ENCODE measurements at places on chromosomes 5 and 9.

- DNase-seq = no peak
These were observed 9.5 kb upstream of the PHF19 start for GRCh38 chr9:120886490-120886967.

DNA sequence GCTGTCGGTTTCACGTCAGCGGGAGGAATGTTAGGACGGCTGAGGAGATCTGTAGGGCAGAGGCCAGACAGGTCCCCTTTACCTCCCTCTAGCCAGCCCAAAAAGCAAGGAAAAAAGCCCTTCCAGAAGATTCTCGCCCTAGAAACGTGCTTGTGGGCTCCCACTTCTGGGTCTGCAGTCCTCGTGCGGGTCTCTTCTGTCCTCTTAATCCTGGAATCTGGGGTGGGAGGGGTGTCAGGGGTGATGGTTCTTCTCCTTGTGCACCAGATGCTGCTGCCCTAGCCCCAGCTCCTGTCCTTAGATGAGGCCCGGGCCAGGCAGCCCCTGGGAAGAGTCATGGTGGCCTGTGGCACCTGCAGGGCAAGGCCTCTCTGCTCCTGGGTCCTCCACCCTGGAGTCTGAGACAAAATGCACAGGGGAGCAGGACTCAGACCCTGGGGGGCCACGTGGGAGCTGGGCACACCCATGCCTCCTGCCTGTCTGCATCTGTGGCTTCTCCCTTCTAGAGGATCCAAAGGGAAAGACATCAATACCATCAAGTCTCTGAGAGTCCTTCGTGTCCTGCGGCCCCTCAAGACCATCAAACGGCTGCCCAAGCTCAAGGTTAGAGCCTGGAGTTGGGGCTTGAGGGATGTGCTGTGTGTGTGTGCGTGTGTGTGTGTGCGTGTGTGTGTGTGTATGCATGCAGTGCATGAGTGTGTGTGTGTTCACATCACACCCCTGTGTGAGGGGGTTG lies 174.2 kb downstream of the CACNA1B start:
- no peak for DNase-seq

GRCh38 chr5:158212237-158212636 lies 353.3 kb upstream of the CLINT1 start:
- no peak for DNase-seq

DNA sequence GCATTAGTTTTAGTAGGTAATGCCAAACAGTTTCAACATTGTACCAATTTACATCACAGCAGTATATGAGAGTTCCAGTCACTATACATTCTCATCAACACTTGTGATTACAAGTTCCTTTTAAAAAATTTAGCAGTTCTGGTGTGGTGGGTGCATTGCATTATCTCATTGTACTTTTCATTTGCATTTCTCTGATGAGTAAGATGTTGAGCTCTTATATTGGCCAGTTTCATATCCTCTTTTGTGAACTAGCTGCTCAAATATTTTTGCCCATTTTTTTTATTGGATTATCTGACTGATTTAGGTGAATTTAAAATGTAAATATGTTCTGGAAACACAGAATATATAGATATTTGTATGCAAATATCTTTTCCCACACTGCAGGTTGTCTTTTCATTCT lies 160.9 kb upstream of the NR3C1 start:
- DNase-seq = no peak

DNA sequence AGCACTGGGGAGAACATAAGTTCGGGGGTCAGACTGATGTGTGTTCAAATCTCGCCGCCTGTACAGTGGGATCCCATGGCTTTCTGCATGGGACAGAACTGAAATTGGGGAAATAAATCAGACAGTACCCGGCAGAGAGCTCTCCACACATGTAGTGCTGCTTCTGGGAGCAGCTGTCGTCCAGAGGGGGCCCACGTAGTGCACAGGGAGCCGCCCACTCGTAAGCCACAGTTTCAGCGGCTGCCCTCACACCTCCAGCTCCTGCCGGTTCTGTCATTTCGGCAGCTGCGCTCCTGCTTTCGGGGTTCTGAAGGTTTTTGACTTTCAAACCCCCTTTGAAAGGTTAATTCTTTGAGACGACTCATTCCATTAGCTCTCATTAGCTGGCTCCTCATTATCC lies 83.1 kb downstream of the OLFM1 start:
- DNase-seq = no peak

- DNase-seq = no peak
These were observed 96.5 kb downstream of the PPARGC1B start for GRCh38 chr5:149826574-149826973.

GRCh38 chr5:150412319-150413175 lies at the start of gene CD74:
TSS of gene CD74 (minus strand) at chr5:150412910. CDS start at chr5:150412749, 161 bp downstream.
- DNase-seq = peak; percentile 84

GRCh38 chr9:17342696-17343095 lies 207.9 kb downstream of the CNTLN start:
- DNase-seq = no peak

DNA sequence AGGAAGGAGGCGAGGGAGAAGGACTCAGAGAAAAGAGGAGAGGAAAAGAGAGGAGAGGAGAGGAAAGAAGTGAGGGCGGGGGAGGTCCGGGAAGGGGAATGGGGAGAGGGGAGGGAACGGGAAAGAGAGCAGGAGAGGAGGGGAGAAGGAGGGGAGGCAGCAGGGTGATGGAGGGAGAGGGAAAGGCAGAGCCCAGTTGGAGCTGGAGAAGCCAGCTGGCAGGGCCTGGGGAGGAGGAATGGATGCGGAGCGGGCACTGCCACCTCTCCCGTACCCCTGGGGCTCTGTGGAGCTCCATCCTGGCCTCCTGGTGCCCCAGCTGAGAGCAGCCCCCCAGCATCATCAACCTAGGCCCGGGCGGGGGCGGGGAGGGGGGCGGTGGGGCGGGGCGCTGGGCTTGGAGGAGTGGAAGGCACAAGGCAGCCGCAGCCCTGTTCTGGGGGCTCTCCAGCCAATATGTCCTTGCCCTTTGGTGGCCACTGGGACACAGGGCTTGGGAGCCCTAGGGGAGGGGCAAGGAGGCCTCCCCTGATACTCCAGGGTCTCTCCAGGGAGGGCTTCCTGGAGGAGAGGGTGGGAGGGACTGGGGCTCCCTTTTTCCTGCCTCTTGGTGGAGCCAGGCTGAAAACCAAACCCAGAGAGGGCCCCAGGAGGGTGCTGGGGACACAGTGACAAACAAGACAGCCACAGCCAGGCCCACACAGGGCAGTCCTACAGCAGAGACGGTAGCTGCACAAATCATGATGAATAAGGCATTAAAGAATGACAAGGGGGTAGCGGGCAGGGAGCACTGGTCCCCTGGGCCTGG lies 123.7 kb downstream of the C9orf50 start:
- DNase-seq = no peak

GRCh38 chr9:69173891-69174615 lies at the start of gene TJP2:
TSS of gene TJP2 (plus strand) at chr9:69174277. CDS start at chr9:69174373, 96 bp downstream.
- no peak for DNase-seq

- no peak for DNase-seq
These were observed 41.2 kb upstream of the SPRY4 start for GRCh38 chr5:142366007-142366406.

- no peak for DNase-seq
These were observed 12.2 kb upstream of the PCDHB2 start for GRCh38 chr5:141082228-141082627.

DNA sequence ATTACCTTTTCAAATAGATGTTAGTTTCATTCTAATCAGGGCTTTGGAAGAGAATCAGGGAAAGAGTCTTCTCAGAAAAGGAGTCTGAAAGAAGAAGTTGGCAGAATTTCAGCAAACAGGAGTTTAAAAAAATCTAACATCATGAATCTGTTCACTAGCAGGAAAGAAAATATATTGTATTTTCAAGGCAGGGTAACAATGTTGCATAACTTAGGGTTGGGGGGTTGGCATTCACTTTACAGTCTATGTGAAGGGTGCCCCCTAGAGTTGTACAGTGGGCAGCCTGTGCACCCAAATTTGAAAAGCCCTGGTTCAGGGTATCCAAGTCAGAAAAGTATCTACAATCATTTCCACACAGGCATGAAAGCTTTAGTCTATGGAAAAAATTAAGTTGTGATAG lies 348.4 kb upstream of the SLC30A5 start:
- no peak for DNase-seq

- no peak for DNase-seq
These were observed 505 bp downstream of the CREB3 start for GRCh38 chr9:35732800-35733541.

GRCh38 chr5:90170261-90170660 lies 239.3 kb downstream of the CETN3 start:
- no peak for DNase-seq

- no peak for DNase-seq
These were observed 62.2 kb upstream of the ADAMTS2 start for GRCh38 chr5:179407191-179408175.

GRCh38 chr5:93192087-93192486 lies 388.9 kb downstream of the NR2F1-AS1 start:
- DNase-seq = no peak

DNA sequence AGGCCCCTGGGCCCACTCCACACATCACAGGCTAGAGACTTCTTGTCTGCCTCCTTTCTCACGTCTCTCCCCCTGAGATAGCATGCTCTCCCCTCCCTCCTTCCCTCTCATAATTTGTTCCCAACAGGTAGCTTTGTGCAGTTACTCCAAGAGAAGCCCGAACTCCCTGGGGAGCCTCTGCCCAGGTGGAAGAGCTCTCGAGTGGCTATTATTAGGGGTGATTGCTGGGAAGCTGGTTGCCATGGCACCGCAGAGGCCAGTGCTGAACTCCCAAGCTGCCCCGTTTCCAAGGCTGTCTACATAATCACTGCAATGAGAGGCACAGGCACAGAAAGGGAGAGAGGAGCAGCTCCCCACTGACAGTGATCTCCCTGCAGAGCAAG lies 104.7 kb upstream of the GPR151 start:
- no peak for DNase-seq

DNA sequence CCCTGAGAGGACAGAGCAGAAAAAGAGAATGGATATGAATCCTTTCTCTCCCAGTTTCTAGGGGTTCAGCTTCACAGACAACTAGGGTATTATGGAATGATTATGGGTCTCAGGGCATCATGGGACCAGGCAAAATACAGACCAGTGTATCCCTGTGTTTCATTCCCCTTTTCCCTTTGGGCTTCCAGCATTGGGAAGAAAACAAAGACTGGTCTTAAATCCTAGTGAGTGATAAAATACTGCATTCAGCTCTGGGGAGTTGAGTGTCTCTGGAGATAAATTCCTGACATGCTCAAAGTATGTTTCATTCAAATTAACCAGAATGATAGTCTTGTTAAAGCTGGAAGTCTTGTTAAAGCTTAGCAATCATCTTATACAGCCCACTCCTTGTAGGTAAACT lies 2.4 kb upstream of the POU4F3 start:
- DNase-seq = no peak

DNA sequence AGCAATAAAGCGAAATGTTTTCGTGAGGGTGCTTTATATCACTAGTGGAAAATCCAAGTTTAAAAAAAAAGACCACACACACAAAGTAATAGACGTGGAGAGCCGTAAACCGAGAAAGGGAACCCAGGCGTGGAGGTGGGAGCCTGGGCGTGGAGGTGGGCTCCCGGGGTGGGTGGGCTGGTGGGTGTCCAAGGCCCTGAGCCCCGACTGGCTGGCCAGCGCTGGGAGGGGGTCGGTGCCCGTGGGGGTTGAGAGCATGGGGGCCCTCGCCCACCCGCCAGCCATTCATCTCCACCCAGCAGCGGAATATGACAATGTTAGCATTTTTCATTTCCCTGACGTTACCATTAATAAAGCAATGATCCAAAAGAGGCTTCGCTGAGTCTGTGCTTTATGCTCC lies 135.0 kb downstream of the MVB12B start:
- no peak for DNase-seq

GRCh38 chr9:1048231-1048619 lies 1.9 kb upstream of the DMRT2 start:
- DNase-seq = no peak

GRCh38 chr5:168390491-168390890 lies 95.8 kb upstream of the RARS1 start:
- no peak for DNase-seq

GRCh38 chr9:16138561-16139491 lies 586.0 kb downstream of the CCDC171 start:
- no peak for DNase-seq

- DNase-seq = no peak
These were observed 24.8 kb upstream of the HNRNPA0 start for GRCh38 chr5:137778772-137779564.

GRCh38 chr5:112635276-112635675 lies 102.4 kb upstream of the APC start:
- DNase-seq = no peak

GRCh38 chr9:2620919-2621721 lies 467 bp upstream of the VLDLR start:
- no peak for DNase-seq

DNA sequence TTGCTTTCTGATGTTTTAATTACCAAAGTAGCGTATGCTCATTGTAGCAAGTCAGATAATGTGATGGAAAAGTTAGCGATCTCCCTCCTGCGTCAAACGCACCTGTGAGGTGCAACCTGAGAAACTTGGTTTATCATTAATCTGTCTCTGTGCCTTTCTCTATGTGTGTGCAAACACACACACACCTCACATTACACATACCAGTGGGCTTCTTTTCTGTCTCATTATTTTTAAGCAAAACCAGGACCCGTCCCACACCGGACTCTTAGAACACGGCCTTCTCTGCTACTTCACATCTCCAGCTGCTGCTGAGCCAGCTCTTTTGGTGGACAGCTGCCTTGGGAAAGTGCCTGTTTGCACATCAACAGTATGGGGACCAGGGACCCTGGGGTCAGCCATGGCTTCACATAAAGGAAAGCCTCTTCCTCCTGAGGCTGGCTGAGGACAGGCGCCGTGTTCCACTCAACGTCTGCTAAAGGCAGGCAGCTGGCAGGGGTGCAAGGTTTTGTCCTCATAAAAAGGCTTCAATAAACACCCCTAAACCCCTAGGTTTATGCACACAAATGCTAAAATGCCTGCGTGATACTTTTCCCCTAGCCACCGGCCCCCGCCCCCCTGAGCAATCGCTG lies 44.2 kb downstream of the MRPL36 start:
- no peak for DNase-seq

DNA sequence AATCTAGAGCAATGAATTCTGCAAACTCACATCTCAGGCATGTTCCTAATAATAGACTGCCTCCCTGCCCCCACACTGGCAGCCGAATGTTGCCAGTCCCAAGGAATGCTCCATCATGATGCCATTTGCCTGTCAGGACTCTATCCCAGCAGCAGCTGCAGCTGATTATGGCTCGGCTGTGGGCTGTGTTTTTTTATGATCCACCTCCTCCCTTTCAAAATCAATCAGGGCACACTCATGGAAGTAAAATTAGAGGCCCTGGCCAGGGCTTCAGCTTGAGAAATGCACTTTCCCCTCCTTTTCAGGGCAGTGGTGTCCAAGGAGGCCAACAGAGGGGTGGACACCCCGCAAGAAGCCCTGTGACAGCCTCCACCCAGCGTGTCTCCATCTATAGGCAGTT lies 176.7 kb upstream of the S1PR3 start:
- no peak for DNase-seq

- DNase-seq = no peak
These were observed 4.5 kb upstream of the ANGPTL2 start for GRCh38 chr9:127126971-127127370.

DNA sequence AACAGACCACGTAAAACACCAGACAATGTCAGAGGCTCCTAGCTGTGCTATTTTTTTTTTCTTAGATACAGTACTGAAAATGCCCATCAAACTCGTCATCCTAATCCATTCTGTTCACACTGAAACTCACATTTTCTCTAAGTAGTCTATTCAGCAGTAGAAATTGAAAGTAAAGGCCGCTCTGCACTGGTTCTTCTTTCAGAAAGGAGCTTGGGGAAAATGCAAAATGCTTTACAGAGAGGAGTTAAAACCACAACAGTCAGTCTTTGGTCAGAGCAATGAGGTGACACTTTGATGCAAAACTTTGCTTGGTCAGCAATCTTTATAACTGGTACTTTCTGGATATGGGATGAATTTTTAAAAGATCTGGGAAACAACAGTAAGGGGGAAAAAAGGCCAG lies 43.8 kb upstream of the SUSD1 start:
- no peak for DNase-seq

GRCh38 chr9:15640121-15640520 lies 87.3 kb downstream of the CCDC171 start:
- no peak for DNase-seq

Data from stimulated activated CD8-positive, alpha-beta memory T cell treated with anti-CD3 and anti-CD28 coated beads, Interleukin-4, amount 100 ng/mL, for 1 hour (primary cell).